Activated CD4-positive, alpha-beta T cell treated with anti-CD3 and anti-CD28 coated beads for 24 hours (primary cell): ENCODE measurements at places on chromosomes 2 and 18.

DNA sequence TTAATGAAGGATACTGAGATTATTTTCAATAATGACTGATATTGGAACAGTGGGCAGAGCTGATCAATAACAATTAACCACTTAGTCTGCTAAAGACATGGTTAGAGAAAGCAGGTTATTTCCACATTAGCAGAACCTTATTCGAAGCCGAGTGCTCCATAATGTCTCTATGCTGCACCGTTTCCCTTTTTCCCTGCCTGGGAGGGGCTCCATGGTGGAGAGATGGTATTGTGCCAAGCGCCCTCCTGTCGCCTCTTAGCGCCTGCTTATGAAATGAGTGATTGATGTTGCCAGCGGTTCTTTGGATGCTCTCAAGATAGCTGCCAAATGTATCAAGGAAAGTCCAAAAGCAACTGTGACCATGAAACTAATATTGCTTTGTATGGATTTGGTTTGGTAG, 34.6 kb upstream of the INSIG2 start:
- no peak for DNase-seq

- DNase-seq, result no peak
Measured at GRCh38 chr2:233990261-233990798, 60.2 kb upstream of the SPP2 start.

GRCh38 chr18:66557091-66557490, 46.8 kb downstream of the CDH19 start:
- no peak for DNase-seq

DNA sequence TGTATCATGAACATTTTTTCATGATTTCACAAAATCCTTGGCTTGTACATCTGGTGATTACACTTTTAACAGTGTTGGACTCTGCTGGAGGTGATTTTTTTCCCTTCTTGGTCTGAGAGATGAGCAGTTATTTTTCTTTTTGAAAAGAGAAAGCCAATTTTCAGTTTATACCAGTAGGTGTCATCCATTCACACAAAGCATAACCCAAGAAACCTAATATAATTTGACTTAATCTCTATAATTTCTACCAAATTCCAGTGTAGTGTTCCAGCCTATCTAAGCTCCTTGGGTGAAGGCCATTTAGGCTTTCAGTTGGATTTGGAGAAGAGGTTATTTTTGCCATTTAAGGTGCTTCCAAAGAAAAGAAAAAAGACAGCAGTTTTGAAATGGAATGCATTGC, 7.7 kb upstream of the ICOS start:
- no peak for DNase-seq

DNA sequence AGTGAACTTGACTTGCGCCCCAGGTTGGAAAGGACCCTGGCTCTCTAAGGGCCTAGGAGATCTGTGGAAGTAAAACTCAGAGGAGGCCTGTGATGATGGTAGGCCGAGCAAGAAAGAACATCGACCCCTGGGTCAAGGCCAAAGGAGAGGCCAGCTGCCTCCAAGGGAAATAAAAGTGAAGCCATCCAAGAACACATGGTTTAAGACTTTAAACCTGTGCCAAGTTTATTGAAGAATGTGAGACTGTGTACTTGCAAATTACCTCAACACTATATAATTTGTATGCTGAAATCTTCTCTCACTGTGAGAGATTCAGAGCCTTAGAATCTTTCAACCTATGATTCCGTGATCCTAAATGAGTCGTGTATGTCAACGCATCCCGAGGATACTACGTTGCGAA, 40.7 kb upstream of the COBLL1 start:
- no peak for DNase-seq

DNA sequence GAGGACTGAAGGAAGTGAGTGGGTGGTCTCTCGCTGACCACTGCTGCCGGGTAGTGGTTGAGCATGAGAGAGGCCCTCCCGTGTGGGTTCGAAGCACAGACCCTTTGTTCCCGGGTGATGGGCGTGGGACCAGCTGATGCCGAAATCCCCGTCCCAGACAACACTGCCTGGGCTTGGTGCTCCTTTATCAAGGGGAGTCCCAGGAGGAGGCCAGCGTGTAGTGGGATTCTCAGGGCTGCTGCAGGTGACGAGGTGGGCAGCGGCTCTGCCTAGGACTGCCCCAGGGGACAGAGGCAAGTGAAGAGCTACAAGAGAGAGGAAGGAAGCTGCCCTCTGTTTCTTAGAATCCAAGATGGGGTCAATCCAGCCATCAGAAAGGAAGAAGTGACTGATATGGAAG, 251.3 kb upstream of the PXDN start:
- DNase-seq, result no peak

DNA sequence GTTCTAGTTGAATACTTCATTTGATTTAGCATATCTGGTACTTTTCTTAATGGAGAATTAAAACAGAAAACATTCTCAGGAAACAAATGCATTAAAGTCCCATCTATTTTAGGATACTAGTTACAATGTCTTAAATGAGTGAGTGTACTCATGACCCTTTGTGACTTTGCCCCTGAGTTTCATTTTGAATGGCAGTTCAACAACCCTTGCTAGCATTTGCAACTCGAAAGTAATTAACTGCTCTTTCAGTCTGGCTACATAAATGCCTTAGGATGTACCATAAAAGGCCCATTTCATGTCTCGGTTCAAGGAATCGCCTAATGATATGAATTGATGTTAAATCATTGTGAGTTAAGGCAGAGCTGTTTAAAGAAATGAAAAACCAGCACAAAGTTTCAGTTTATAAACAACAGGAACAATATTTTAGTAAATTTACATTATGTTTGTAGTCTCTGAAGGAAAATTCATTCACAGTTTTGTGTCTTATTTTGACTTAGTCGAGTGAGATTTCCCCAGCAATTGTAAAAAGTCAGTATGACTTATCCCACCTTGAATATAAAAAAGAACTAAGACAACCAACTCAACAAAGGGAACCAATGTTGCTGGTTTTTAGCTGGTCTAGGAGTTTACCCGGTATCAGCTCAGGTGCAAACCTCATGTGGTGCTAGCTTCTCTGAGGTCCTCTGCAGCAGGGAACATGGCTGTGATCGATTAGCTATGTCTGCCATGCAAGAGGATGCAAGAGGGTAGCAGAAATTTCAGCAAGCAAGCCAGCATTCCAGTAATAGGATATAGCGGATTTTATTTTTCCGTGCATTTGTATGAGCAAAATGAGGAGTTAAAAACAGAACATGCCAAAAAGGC, 386.2 kb downstream of the PTPRM start:
- no peak for DNase-seq

DNA sequence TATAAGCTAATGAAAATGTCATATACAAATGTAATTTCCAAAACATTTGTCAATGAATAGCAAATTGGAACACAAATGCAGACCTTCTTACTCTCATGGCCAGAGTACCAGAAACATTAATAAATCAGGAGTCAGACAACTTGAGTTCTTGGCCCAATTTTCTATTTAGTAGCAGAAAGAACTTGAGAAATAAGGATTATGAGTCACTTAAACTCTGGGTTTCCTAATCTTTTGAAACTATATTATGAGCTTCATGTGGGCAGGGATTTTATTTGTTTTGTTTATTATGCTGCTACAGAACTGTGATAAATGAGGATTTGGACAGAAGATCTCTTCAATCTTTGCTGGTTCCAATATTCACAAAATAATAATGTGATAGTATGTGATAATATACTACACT, 686.7 kb downstream of the NR4A2 start:
- DNase-seq, result no peak

DNA sequence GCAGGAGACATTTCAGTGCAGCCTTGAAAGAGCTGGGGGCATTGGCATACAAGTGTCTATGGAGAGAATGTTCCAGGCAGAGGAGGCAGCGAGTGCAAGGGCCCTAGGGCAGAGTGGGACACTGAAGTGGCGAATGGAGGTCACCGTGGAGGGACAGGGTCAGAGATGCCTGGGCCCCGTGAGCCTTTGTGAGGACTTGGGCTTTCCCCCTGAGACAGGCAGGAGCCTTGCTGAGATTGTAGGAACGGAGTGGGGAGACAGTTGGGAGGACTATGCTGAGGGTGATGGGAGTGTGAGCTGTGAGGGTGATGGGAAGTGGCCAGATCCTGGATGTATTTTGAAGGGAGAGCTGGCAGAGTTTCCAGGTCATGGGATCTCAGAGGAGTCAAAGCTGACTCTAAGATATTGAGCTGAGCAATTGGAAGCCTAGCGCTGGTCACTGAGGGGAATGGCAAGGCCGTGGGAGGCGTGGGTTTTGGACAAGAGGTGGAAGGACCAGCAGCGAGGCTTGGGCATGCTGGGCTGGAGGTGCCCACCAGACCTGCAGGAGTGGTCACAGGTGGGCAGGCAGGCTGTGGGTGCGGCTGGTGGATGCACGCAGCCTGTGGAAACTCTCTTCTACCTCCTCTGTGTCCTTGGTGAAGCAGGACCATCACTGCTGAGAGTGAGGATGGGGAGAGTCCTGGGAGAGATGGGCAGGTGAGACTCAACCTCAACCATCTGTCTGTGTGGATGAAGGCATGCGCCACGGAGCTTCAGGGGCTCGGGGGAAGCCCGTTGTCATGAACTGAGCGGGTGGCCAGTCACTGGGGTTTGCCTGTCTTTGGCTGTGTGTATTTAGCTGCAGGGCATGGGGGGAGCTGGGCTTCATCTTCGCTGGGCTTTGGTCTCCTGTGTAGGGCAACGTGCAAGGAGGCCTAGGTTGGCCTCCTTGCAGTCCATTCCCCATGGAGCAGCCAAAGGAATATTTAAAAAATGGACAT, 241.2 kb upstream of the HS6ST1 start:
- no peak for DNase-seq

DNA sequence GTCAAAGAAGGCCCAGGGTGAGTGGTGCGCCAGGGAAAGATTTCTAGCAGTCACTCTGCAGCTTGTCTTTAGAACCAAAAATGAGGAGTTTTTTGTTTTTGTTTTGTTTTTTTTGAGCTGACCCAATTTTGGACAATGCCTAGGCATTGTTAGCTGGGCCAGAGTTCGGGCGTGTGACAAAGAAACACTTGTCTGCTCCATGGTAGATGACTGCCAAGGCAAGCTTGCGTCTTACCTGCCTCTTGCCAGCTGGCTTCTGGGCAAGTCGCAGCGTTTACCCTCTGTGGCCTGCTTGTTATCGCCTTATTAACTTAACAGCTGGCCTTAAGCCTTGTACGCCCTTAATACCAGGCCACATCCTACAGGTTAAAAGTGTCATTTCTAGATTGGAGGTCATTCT, 114.3 kb downstream of the GALNT1 start:
- no peak for DNase-seq

DNA sequence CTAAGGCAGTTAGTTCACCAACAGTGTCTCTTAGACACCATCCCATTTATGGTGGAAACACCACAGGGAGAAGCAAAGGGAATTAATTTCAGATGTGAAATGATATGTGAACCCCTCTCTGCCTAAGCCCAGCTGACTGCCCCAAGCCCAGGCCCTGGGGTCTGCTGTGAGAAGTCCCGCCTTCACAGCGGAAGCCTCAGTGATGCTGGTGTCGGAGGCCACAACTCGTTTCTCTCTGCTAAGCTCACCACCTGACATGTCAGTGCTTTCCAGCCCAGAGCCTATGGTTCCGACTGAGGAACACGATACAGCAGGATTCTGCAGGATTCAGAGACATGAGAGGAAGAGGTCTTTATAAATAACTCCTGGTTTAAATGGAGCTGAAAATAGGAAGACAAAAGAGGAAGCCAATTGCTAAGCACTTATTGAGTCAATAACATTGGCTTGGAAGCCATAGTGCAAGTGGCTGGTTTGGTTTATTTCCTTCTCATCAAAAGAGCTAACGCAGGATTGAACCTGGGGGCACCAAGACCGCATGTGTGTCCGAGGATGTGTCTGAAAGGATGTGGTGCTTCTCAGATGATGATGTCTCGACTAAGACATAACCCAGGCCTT, 21.9 kb upstream of the LOXHD1 start:
- DNase-seq, result no peak

GRCh38 chr2:215794829-215795546, 218.4 kb downstream of the MREG start:
- DNase-seq, result no peak

DNA sequence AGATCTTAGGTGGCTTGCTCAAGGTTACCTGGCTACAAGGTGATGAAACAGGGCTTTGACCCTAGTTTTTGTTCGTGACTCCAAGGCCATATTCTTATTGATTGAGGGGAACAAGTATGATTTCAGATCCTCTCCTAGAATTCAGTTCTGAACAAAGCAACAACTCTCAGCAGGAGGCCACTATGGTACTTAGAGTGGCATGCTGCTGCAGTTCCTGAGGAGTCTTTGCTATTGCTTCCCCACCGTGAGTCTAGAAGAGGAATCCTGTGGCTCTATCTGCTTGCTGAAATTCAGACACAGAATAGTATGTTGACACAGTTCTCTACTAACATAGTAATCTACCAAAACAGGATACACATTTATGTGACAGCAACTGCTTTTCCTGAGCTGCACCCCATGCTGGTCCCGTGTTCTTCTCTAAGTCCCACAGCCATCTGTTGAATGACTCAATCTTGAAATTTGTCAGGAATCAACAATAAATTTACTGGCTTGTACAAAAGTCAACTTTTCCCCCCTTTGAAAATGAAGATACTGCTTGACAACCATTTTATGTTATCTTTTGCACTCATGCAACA, 4.1 kb downstream of the TGFBRAP1 start:
- no peak for DNase-seq

GRCh38 chr2:2566396-2567323, 235.6 kb upstream of the MYT1L start:
- no peak for DNase-seq

DNA sequence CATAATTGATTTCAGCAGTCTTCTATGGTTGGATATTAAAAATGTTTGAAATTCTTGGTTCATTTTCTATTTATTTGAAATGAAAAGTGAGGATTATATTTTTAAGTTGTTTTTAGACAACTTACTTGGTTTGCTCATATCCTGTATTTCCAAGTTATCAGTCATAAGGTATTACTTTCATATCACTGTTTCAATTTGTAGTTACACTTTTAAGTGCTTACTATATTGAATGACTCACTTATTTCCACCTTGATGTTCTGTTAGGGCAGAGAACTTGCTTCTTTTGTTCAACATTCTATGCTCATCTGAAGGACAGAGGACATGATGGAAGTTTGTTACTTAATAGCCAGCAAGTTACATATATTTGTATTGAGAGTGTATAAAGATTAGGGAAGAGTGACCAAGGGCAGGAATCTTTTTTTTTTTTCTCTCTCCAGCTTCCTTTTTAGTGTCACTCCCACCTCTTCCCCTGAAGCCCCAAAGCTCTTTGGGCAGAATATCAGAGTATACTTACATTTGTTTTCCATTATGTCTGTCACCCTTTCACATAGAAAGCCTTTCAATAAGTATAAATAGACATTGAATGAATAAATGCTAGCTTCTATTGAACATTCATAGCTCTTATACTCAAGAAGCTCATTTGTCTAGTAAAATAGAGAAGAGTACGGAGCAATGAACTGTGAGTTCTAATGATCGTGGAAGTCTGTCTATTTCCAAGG, 28.1 kb downstream of the PIK3C3 start:
- no peak for DNase-seq
